ENCODE measurements at places on chromosomes 13 and 19. TPM values are rescaled to one million over a fixed set of nuclear protein-coding genes. Genes with fewer than 3 reads are reported as not detected.

The NMRK2 gene
- total RNA-seq = not detected

- no peaks in the 10 kb centered on the region for H3K4me1 ChIP-seq
- no peak overlapping the region for H3K27ac ChIP-seq
- DNase-seq = no peak
- no peaks in the 10 kb centered on the region for H3K27me3 ChIP-seq
- H3K4me3 ChIP-seq = no peak overlapping the region
Measured at GRCh38 chr13:47611664-47612288, 389.3 kb downstream of the SUCLA2 start.

GRCh38 chr19:13171146-13171545 is 20.9 kb downstream of the IER2 start:
- peak overlapping the region; percentile 10 for H3K4me3 ChIP-seq
- H3K27ac ChIP-seq = peak overlapping the region; percentile 62
- DNase-seq = no peak
- H3K36me3 ChIP-seq = no peaks in the 10 kb centered on the region
- H3K4me1 ChIP-seq = peaks cover 68% of the 10 kb centered on the region
- H3K27me3 ChIP-seq = no peaks in the 10 kb centered on the region

- no peaks in the 10 kb centered on the region for H3K27me3 ChIP-seq
- no peaks in the 10 kb centered on the region for H3K36me3 ChIP-seq
- no peaks in the 10 kb centered on the region for H3K4me1 ChIP-seq
- no peak overlapping the region for H3K27ac ChIP-seq
Measured at GRCh38 chr13:67520886-67521285, 290.8 kb upstream of the PCDH9 start.

- no peak for DNase-seq
- H3K4me3 ChIP-seq = no peak overlapping the region
- no peaks in the 10 kb centered on the region for H3K36me3 ChIP-seq
Measured at GRCh38 chr13:107203146-107203847, 635.4 kb upstream of the ARGLU1 start.

The SPRED3 gene
- 2.6 TPM for total RNA-seq

The TTC9B gene
- not detected for total RNA-seq

GRCh38 chr13:35514061-35514477 is 37.6 kb upstream of the MAB21L1 start:
- H3K4me1 ChIP-seq = no peaks in the 10 kb centered on the region
- no peak for DNase-seq
- no peak overlapping the region for H3K27ac ChIP-seq
- no peaks in the 10 kb centered on the region for H3K36me3 ChIP-seq
- H3K4me3 ChIP-seq = no peak overlapping the region

DNA sequence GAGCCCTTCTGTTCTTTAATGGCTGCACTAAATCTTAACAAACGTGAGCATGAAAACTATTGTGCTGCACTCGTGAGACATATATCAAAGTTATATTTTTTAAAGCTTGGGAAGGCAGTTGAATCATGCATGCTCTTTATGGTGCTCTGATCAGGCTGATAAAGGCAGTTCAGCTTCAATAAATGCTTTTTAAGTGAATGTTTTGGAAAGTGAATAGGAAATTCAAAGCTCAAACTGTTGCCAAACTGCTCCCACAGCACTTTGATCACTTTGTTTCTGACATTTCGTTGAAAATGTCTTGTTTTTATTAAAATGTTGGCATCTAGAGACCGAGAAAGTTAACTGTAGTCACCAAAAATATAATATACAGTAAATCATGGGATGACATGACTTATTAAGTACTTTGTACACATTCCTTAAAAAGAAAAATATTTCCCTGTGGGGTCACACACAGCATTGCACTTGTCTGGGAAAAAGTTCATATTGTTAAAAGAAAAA is 625.7 kb upstream of the PCDH9 start:
- H3K27ac ChIP-seq = no peak overlapping the region
- no peaks in the 10 kb centered on the region for H3K36me3 ChIP-seq
- H3K27me3 ChIP-seq = no peaks in the 10 kb centered on the region
- DNase-seq = no peak
- H3K4me1 ChIP-seq = no peaks in the 10 kb centered on the region
- H3K4me3 ChIP-seq = no peak overlapping the region

The ZNF813 gene
- 9.9 TPM for total RNA-seq

- H3K4me1 ChIP-seq = no peaks in the 10 kb centered on the region
- no peak overlapping the region for H3K27ac ChIP-seq
- H3K27me3 ChIP-seq = no peaks in the 10 kb centered on the region
- H3K36me3 ChIP-seq = no peaks in the 10 kb centered on the region
- no peak for DNase-seq
- no peak overlapping the region for H3K4me3 ChIP-seq
Measured at GRCh38 chr19:31817971-31818797, 468.9 kb upstream of the TSHZ3 start.

The ZDHHC20 gene
- total RNA-seq = 71.7 TPM

- no peak for DNase-seq
- H3K4me3 ChIP-seq = peak overlapping the region; percentile 1
- no peaks in the 10 kb centered on the region for H3K36me3 ChIP-seq
- H3K4me1 ChIP-seq = peaks cover 85% of the 10 kb centered on the region
Measured at GRCh38 chr13:40484101-40484800, 182.2 kb downstream of the FOXO1 start.

- H3K27me3 ChIP-seq = no peaks in the 10 kb centered on the region
- no peaks in the 10 kb centered on the region for H3K36me3 ChIP-seq
- H3K4me1 ChIP-seq = no peaks in the 10 kb centered on the region
- H3K27ac ChIP-seq = no peak overlapping the region
- no peak for DNase-seq
- H3K4me3 ChIP-seq = peak overlapping the region; percentile 39
Measured at GRCh38 chr13:50152224-50152623, 137.0 kb downstream of the KCNRG start.

GRCh38 chr19:13150931-13151604 is 857 bp downstream of the IER2 start:
- peak overlapping the region; percentile 96 for H3K4me3 ChIP-seq
- DNase-seq = peak; percentile 19
- no peaks in the 10 kb centered on the region for H3K27me3 ChIP-seq
- H3K27ac ChIP-seq = peak overlapping the region; percentile 96
- peaks cover 12% of the 10 kb centered on the region for H3K4me1 ChIP-seq
- peaks cover 41% of the 10 kb centered on the region for H3K36me3 ChIP-seq

The PLIN4 gene
- not detected for total RNA-seq

DNA sequence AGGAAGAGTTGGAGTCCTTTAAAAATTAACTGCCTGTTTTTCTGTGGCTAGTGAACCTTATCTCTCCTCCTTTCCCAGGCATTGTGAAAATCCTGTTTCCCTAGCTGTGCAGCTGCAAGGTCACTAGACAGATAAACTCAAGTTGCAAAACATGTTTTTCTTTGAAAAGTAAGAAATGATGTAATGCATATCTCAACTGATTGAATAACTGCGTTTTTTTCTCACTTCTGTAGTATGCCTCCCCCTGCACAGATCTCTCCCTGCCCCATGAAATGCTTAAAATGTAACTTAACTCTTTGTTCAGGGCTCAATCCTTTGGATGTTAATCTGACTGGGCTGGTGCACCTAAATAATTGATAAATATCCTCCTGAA is 27.7 kb upstream of the CYSLTR2 start:
- no peak overlapping the region for H3K27ac ChIP-seq
- no peaks in the 10 kb centered on the region for H3K4me1 ChIP-seq
- DNase-seq = no peak
- H3K36me3 ChIP-seq = no peaks in the 10 kb centered on the region
- H3K27me3 ChIP-seq = no peaks in the 10 kb centered on the region
- H3K4me3 ChIP-seq = no peak overlapping the region

- DNase-seq = no peak
- peaks cover 33% of the 10 kb centered on the region for H3K4me1 ChIP-seq
- peak overlapping the region; percentile 31 for H3K4me3 ChIP-seq
- peaks cover 27% of the 10 kb centered on the region for H3K36me3 ChIP-seq
- H3K27me3 ChIP-seq = no peaks in the 10 kb centered on the region
Measured at GRCh38 chr19:19489804-19490204, 25.5 kb downstream of the TSSK6 start.

DNA sequence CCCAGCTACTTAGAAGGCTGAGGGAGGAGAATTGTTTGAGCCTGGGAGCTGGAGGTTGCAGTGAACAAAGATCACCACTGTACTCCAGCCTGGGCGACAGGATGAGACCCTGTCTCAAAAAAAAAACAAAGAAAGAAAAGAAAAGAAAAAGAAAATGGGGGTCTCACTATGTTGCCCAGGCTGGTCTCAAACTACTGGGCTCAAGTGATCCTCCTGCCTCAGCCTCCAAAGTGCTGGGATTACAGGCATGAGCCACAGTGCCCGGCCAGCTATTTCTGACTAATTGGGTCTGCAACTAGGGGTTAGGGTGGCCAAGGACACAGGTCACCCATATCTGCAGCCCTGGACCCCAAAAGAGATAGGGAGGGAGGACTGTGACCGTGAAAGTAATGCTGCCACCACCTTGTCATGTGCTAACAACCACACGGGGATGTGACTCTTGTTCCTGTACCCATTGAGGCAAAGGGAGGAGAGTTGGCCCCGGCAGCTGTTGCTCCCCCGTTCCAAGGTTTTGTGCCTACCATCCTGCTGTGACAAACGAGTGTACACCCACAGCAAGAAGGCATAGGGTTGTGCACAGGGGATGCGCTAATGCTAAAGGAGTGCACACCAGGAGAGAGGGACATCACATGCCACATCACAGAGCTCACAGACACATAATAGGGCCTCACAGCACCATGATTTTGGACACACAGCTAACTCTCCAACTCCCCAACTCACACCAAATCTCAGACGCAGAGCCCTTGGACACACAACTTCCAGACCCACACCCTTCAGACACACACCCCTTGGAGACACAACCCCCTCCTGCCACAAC is 619 bp downstream of the MEF2B start:
- no peaks in the 10 kb centered on the region for H3K27me3 ChIP-seq
- H3K36me3 ChIP-seq = peaks cover 3% of the 10 kb centered on the region
- no peak overlapping the region for H3K27ac ChIP-seq
- H3K4me3 ChIP-seq = peak overlapping the region; percentile 32
- no peak for DNase-seq

GRCh38 chr19:38812009-38812840 is 520 bp downstream of the LGALS4 start:
- H3K4me1 ChIP-seq = no peaks in the 10 kb centered on the region
- no peaks in the 10 kb centered on the region for H3K27me3 ChIP-seq
- H3K36me3 ChIP-seq = peaks cover 23% of the 10 kb centered on the region
- no peak overlapping the region for H3K4me3 ChIP-seq

The ZNF541 gene
- total RNA-seq = 1.5 TPM

The B3GNT8 gene
- 5.3 TPM for total RNA-seq

- no peak overlapping the region for H3K4me3 ChIP-seq
- H3K4me1 ChIP-seq = no peaks in the 10 kb centered on the region
- no peak for DNase-seq
- H3K36me3 ChIP-seq = no peaks in the 10 kb centered on the region
- H3K27me3 ChIP-seq = no peaks in the 10 kb centered on the region
Measured at GRCh38 chr13:48920730-48921129, 55.0 kb upstream of the FNDC3A start.

- no peaks in the 10 kb centered on the region for H3K27me3 ChIP-seq
- no peak overlapping the region for H3K27ac ChIP-seq
- H3K4me1 ChIP-seq = no peaks in the 10 kb centered on the region
- no peak overlapping the region for H3K4me3 ChIP-seq
Measured at GRCh38 chr13:27638001-27638400, 16.3 kb downstream of the POLR1D start.

The KCNC3 gene
- 2.4 TPM for total RNA-seq

GRCh38 chr13:60655256-60655655 is 258.2 kb downstream of the TDRD3 start:
- H3K27me3 ChIP-seq = no peaks in the 10 kb centered on the region
- no peaks in the 10 kb centered on the region for H3K4me1 ChIP-seq
- no peak overlapping the region for H3K4me3 ChIP-seq

DNA sequence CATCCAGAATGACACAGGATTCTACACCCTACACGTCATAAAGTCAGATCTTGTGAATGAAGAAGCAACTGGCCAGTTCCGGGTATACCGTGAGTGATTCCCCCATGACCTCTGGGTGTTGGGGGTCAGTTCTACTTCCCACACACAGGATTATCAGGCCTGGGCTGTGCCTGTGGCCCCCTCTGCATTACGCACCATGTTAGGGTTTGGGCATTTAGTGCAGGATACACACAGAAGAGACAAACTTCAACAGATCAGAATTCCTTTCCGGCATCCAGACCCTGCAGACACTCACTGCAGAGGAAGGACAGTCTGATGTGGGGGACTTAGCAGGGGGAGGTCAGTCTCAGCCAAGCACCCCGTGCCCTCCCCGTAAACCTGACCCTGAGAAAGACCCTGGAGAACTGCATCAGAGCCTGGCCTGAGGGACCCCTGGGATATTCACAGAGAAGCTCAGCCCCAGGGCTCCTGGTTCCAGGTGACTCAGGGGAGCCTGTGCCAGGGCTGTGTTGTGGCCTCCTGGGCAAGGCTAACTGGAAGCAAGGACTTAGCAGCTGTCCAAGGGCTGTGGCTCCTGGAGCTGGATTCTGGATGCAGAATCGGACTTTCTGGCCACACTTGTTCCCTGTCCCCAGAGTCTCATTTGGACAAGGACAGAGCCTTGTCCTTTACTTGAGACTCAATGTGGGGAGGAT is 1.7 kb downstream of the CEACAM5 start:
- DNase-seq = no peak
- H3K27me3 ChIP-seq = no peaks in the 10 kb centered on the region
- H3K4me1 ChIP-seq = no peaks in the 10 kb centered on the region
- H3K4me3 ChIP-seq = no peak overlapping the region
- H3K36me3 ChIP-seq = no peaks in the 10 kb centered on the region
- no peak overlapping the region for H3K27ac ChIP-seq

DNA sequence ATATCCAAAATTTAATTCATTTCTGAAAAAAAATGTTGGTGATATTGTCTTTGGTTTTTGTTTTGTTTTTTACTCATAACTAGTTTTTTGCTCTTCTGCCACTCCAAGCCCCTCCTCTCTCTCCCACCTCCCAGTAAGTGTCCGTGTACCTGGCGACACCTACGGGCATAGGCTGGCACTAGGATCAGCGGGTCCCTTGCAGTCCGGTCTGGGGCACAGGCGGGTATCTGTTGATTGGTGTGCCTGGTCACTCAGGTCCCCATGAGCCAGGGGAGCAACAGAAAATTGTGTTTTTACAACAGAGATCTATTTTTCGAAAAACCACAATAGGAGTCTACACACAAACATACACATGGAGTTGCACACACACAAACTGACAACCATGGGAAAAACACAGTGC is 104.8 kb downstream of the ZIC5 start:
- H3K27me3 ChIP-seq = no peaks in the 10 kb centered on the region
- H3K4me1 ChIP-seq = no peaks in the 10 kb centered on the region
- no peak overlapping the region for H3K4me3 ChIP-seq
- no peak for DNase-seq

DNA sequence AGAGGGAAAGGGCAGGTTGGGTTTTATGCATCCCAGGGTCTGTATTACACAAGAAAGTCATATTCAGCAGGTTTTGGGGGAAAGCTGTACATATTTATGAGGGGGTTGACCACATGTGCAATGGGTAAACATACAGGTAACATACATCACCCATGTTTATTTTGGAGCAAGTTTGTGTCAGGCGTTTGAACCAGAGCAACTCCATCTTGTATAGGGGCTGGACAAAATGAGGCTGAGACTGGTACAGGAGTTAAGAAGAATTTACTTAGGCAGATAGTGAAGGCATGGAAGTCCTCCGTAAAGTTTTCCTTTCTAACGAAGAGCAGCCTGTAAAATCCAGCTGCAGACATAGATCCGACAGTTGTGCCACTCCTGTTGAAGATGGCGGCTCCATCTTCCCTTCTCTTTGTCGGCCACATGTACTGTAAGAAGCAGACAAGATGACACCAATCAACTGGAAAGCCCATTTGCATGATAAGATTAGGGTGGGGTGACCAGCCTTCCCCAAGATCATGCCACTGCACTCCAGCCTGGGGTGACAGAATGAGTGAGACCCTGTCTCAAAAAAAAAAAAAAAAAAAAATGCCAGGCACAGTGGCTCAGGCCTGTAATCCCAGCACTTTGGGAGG is 4.7 kb upstream of the NUDT19 start:
- H3K4me1 ChIP-seq = peaks cover 8% of the 10 kb centered on the region
- H3K4me3 ChIP-seq = no peak overlapping the region
- no peaks in the 10 kb centered on the region for H3K27me3 ChIP-seq
- no peak for DNase-seq
- H3K36me3 ChIP-seq = no peaks in the 10 kb centered on the region

Data from naive thymus-derived CD4-positive, alpha-beta T cell (primary cell).